ENCODE measurements at places on chromosomes 11 and 22.
A peak's percentile ranks its signal among the peaks of the same experiment; 100 is the strongest.

- DNase-seq = no peak
Measured at GRCh38 chr11:132475026-132475425, 1057.3 kb downstream of the OPCML start.

GRCh38 chr11:6486256-6486655 lies 5.0 kb downstream of the TIMM10B start:
- DNase-seq = no peak

DNA sequence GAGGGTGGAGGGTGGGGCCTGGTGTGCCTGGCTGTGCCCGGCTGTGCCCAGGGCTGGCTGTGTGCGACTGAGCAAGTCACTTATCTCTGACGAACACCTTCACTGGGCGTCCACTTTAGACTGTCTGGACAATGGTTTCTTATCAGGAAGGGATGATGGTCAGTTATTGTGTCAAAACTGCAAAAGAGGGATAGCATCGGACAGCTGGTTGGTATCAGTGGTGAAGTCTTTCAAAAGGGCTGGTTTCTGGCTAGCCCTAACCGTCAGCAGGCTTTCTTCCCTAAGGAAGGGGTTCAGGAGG lies 4.1 kb upstream of the MGAT3 start:
- no peak for DNase-seq

- peak; percentile 93 for DNase-seq
Measured at GRCh38 chr22:25110846-25111578, 88.6 kb upstream of the CRYBB3 start.

GRCh38 chr11:89490981-89491690 lies at the start of gene NOX4:
TSS of gene NOX4 (minus strand) at chr11:89491375. CDS start at chr11:89491246, 129 bp downstream.
- no peak for DNase-seq

- no peak for DNase-seq
Measured at GRCh38 chr11:102581066-102581465, 44.1 kb downstream of the MMP20 start.

- no peak for DNase-seq
Measured at GRCh38 chr22:37749226-37749625, 52.4 kb downstream of the TRIOBP start.

- no peak for DNase-seq
Measured at GRCh38 chr22:30643055-30643875, 7.7 kb downstream of the SLC35E4 start.

GRCh38 chr22:32080904-32081303 lies 37.8 kb downstream of the SLC5A1 start:
- DNase-seq = peak; percentile 55

GRCh38 chr11:24588081-24588480 lies 91.2 kb downstream of the LUZP2 start:
- DNase-seq = peak; percentile 70

DNA sequence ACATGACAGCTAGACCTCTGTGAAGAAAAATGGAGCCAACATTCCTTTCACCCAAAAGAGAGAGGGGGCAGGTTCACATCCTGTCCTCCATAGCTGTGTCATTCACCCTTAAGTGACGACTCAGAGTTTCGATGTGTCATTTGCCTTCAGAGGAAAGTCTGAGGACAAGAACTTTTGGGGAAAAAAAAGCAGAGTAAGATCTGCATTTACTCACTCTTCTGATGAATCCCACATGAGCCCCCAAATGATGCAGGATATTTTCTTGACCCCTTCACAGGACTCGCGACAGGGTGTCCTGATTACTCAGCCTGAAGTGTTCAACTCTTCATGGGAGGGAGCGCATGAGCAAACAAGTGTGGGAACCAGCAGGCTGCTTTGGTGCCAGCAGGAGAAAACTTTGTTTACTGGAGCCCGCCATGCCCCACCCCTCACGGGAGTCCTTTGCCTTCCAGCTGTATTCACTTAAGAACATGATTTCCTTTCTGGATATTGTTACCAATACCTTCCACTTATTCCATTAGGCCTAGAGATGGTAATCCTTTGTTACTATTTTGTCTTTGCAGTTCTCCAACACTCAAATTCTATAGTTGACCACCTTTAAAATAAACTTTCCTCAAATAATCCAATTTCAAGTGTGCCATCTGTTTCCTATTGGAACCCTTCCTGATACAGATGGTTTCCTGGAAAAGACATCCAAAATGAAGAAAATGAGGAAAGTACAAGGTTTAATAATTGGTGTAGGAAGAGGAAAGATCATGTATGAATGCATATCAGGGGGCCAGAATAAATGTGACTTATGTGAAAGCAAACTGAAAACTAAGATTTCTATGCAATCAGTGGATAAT lies 729.8 kb downstream of the FAM181B start:
- peak; percentile 76 for DNase-seq

DNA sequence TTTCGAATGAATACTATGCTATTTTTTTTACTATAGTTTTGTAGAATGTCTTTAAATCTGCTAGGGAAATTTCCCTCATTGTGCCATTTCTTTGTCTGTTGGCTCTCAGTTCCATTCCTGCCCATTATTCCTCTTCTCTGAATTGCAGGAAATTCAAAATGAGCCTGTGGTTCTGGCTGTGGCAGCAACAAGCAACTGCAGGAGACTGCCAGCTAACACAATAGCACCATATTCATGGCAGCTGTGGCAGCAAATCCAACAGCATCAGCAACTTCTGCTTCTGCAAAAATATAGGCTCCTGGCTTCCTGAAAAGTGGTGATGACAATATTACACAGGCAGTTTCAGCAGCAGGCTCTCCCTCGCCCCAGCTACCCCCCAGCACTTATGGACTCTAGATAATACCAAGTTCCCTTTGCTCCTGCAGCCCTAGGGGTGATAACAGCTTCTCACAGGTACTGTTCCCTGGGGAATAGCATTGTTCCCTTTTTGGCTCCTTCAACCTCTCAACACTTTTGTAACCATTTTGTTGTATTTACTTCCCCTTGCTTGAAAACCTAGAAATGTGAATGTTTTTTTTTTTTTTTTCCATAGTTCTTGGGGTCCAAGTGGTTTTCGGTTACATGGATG lies 9.3 kb downstream of the PATE4 start:
- DNase-seq = no peak

GRCh38 chr11:70666311-70666710 lies 268.0 kb downstream of the CTTN start:
- no peak for DNase-seq
